ENCODE measurements at places on chromosomes 2 and 18.

- DNase-seq: no peak
Measured at GRCh38 chr2:61857224-61857623, 3.4 kb upstream of the FAM161A start.

GRCh38 chr18:68722821-68723220, 7.9 kb upstream of the TMX3 start:
- DNase-seq: no peak

- DNase-seq: no peak
Measured at GRCh38 chr2:241349941-241350340, 6.1 kb upstream of the FARP2 start.

GRCh38 chr2:9297156-9297555, 90.5 kb downstream of the ASAP2 start:
- no peak for DNase-seq

DNA sequence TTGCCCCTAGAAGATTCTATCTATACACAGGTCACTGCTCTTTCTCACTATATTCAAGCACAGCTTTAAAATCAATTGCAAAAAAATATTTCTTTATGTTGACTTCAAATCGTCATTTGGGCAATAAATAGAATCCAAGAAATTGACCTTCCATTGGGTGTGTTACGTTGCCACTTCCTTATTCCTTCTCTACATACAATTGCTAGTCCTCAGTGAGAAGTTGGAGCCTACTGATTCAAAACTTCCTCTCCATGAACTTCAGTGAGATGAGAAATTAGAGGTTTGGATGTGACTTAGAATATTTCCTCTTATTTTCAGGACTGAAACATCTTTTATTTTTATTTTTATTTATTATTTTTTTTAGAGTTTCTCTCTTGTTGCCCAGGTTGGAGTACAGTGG, 40.3 kb downstream of the PMAIP1 start:
- DNase-seq: no peak

- DNase-seq: no peak
Measured at GRCh38 chr18:65942854-65943253, 192.0 kb downstream of the CDH7 start.

DNA sequence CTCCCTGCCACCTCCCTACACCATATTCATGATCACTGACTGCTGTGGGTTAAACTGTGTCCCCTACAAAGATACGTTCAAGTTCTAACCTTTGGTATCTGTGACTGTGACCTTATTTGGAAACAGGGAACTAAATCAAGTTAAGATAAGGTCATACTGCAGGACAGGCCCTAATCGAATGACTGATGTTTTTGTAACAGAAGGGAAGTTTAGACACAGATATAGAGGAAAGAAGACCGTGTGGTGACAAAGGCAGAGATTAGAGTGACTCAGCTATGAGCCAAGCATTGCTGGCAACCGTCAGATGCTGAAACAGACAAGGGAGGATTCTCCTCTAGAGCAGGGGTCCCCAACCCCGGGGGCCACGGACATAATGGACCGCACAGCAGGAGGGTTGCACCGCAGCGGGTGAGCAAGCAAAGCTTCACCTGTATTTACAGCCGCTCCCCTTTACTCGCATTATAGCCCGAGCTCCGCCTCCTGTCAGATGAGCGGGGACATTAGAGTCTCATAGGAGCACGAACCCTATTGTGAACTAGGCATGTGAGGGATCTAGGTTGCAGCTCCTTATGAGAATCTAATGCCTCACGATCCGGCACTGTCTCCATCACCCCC, 28.9 kb upstream of the RNF152 start:
- DNase-seq: no peak

- no peak for DNase-seq
Measured at GRCh38 chr18:67219821-67220220, 296.7 kb downstream of the DSEL start.

GRCh38 chr18:69209761-69210160, 190.9 kb upstream of the DOK6 start:
- no peak for DNase-seq

GRCh38 chr2:225122007-225122406, 79.7 kb upstream of the DOCK10 start:
- no peak for DNase-seq

DNA sequence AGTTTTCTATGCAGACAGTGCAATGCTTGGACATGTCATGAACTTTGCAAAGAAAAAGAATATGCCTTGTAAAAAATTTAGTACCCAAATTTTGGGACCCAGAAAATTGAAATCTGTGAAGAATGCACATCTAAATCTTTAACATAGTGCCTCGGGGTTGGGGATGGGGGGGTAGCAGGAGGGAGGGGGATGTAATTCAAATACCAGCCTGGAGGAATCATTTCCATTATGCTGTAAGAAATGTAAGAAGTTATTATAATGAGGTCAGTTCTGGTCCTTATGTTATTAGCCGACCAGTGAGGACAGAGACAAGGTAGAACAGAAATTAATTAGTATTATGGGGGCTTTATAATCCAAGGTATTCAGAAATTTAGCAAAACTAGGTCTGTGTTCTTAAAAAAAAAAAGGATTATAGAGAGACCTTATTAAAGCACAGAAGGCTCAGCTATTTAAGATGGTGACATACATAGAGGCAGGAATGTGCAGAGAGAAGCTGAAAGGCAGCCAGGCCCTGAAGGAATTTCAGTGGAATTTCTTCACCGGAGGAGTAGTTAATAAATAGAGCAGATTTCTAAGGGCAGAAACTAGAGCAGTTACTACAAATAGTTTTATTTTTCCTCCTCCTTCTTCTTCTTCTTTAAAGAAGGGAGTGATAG, 89.0 kb upstream of the RBMS1 start:
- DNase-seq: no peak

DNA sequence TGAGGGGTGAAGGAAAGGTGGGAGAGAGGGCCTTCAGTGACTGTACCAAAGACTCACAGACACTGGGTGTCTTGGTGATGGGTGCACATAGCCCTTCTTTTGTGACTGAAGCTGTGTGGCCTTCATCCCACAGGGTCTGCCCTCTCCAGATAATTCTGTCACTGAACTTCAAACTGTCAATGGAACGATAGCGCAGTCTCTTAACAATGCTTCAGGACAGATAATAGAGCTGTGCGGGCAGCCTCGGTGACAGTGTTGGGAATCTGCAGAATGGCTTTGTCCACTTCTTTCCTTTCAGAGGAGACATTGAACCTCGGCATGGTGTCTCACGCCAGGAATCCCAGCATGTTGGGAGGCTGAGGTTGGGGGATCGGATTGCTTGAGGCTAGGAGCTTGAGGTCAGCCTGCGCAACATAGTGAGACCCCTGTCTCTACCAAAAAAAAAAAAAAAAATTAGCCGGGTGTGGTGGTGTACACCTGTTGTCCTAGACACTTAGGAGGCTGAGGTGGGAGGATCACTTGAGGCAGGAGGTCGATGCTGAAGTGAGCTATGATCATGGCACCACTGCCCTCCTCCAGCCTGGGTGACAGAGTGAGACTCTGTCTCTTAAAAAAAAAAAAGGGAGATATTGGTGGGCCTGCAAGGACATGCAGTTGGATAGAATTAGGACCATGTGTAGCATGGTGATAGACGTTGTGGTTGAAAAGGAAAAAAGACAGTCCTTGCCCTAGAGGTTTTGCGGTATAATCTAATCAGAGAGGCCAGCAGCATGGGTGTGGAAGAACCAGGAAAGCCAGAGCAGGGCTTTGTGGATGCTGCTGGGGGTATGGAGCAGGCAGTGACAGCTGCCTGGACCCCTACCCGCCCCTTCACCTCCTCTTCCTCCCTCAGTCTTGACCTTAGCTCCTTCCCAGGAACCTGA, 91.4 kb downstream of the LDLRAD4 start:
- DNase-seq: no peak

GRCh38 chr2:121479882-121480522, 50.7 kb upstream of the RNU4ATAC start:
- DNase-seq: no peak

DNA sequence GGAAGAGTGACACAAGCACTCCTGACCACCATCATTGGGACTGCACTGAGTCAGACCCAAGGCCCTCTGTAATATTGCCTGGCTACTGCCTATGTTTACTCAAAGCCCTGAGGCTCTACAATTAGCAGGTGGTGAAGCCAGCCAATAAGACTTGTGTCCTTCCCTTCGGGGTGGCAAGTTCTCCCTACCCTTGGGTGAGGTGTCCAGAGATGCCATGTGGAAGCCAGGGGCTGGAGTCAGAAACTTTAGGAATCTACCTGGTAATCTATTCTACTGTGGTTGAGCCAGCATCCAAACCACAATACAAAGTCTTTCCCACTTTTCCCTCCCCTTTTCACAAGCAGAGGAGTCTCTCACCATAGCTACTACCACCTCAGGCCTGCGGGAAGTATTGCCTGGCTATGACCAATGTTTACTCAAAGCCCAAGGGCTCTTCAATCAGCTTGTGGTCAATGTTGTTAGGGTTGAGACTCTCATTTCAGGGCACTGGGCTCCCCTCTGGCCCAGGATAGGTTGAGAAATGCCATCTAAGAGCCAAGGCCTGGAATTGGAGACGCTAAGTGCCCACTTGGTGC, 17.6 kb downstream of the DHRS9 start:
- no peak for DNase-seq

GRCh38 chr2:43038696-43039094, 187.7 kb downstream of the ZFP36L2 start:
- no peak for DNase-seq

DNA sequence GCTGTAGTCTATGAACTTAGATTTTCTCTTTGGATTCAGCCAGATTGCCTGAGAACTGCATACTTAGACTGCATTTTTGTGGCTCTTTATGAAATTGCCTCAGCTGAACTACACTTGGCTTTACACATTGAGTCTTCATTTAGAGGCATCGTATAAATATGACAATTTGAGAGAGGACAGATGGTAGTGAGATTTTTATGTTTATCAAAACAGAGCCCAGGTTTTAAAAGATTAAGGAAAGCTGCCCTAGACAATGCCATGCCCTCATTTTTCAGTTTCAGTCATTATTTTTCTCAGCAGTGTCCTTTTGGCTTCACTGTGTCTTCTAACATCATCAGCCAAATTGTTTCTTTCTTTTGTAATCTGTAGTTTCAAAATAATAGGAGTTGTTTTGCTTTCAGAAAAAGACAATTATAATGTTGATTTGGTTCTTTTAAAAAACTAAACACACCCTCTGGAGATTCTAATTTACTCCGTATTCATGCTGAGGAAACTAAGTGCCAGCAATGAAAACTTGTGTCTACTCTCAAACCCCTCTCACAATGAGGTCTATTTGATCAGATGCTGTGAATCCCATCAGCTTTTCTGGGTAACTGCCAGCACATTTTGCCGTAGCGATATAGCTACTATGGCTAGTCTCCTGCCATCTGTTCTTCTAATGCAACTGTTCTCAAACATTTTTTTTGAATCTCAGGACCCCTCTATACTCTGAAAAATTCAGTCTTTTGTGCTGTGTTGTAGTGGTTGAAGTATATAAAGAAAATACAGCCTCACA, 46.2 kb downstream of the TWSG1 start:
- DNase-seq: no peak

Data from effector memory CD8-positive, alpha-beta T cell (primary cell).